ENCODE measurements at places on chromosomes 16 and 17.

DNA sequence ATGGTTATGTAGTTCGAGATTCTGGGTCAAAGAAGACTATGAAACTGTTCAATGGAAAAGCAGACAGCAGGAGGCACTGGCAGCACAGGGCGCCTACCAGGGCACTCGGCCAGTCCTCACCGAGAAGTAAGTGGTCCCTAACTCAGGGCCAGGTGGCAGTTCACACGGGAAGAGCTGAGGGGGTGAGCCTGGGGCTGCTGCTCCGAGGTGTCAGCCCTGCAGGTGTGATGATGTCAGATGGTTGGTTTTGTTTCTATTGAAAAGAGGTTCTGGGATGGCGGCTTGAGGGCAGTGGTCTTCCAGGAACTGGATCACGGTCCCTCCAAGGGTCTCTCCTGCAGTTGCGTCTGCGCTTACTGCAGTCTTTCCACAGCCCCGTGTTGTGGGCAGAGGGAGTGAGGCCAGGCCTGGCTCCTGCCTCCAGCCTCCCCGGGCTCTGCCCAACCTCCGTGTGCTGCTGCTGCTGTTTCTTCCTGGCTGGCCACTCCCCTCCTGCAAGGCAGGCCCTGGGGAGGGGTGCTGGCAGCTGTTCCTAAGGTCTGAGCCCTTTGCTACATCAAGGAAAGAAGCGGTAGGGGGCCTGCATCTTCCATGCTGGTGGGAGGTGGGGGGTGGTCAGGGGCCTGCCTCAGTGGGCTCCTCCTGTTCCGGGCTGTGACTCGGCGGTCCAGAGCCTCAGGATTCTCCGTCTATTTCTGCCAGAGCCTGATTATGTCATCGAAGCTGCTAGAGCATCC, 22.6 kb downstream of the RNF213 start:
- no peak for DNase-seq

- no peak for DNase-seq
Measured at GRCh38 chr16:761625-762513, 1.3 kb downstream of the MSLN start.

- DNase-seq, result no peak
Measured at GRCh38 chr16:1159973-1160772, 7.3 kb downstream of the CACNA1H start.

- no peak for DNase-seq
Measured at GRCh38 chr17:55818026-55818425, 67.2 kb downstream of the PCTP start.

GRCh38 chr17:56665864-56666263, 72.4 kb downstream of the NOG start:
- no peak for DNase-seq

DNA sequence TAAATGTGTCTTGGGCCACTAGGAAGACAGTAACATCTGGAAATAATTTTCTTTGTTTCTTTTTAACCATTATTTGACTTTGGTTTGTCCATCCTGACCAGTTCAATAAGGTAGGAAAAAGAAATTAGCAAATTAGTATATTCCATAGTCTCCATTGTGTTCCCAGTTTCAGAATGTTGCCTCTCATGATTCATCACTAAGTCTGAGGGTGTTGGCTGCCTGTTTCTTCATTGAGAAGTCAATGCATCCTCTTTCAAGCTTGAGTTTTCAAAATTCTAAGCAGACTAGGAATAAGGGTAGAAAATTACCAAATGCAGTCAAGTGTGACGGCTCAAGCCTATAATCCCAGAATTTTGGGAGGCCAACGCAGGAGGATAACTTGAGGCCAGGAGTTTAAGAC, 41.9 kb downstream of the ZFHX3 start:
- DNase-seq, result no peak

- peak; percentile 29 for DNase-seq
Measured at GRCh38 chr17:17694169-17695081, 13.2 kb downstream of the RAI1 start.

DNA sequence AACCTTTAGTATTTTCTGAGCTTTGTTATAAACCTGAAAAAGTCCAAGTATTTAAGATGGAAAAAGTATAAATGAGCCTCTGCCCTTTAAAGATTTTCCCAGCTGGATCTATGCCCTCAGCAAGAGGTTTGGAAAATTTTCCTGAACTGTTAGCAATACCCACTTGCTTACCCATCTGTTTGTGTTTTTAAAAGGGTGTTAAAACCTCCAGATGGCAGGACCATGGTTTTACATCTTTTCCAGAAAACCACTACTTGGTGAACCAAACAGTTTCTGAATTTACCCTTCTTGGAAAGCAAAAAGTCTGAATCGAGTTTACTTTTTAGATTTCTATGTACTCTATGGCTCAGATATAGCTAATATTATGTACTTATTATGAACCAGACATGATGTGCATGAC, 719 bp downstream of the PMFBP1 start:
- DNase-seq, result no peak
